ENCODE measurements at places on chromosomes 1 and 21.

- DNase-seq = no peak
Observed at GRCh38 chr1:229098361-229098760, 172.6 kb upstream of the RAB4A start.

DNA sequence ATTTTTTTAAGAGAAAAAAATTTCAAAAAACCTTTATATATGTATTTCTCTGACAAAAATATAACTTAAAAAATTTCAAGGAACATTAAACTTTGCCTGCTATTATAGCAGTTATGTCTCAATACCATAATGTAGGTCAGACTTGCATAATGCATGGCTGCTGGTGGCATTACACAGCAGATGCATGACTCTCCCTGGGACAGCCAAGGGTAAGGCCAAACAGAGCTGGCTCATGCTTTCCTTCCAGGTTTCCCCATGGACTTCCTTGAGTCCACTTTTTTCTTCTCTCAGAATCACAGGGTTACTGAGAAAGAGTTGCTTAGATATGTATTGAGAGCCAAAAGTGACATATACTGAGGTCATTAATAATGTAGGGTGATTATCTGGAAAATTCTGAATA, 43.7 kb downstream of the RHOU start:
- DNase-seq = no peak

GRCh38 chr1:165843304-165843703, 15.9 kb downstream of the UCK2 start:
- DNase-seq = no peak

DNA sequence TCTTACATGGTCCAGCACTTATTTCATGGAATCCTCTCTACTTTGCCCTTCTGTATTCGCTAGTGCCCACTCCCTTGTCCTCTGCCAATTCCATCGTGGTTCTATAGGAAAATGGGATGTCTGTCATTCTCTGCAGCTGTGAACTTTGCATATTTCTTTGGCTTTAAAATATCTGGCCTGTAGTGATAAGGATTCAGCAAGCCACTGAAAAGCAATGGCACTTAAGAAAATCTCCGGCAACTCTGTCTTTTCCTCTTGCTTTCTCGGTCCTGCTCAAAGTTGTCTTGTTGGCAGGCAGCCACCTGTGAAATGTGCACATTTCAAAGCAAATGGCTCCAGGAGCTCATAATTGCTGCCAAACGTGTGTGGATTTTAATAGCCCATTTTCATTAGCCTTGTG, 91.8 kb downstream of the CHD1L start:
- DNase-seq = no peak

DNA sequence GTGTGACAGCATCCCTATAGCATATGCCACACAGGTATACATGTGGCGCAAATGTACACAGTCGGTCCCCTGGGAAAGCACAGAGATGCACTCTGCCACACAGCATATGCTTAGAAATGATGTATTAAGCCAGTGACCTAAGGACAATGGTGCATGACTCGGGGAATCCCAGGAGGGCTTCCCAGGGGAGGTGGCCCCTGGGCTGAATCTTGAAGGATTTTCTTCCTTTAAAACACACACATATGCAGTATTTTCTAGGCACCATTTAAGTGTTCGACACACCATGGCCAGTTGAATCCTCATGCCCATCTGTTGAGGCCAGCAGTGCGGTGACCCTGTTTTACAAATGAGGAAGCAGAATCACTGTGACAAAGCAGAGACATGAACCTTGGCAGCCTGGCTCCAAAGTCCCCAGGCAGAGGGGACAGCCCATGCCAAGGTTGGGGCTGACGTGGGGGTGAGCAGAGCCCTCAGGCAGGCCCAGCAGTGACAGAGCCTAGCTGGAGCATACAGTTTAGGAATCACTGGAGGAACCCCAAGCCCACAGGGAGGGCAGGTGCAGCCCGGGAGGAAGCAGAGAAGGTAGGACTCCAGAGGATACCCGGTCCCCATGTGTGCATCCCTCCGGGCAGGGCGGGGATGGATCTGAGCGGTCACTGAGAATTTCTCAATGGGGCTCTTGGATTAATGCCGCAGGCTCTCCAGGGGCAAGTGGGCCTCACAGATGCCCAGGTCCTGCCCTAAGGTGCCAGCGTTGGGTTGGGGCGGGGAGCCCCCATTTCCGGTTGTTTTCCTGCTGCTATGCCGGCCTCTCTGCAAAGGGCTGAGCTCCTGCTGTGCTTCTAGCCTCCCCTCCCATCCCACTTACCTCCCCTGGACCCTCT, 28.4 kb downstream of the WNT3A start:
- no peak for DNase-seq

- no peak for DNase-seq
Observed at GRCh38 chr1:162022626-162023025, 1.0 kb downstream of the OLFML2B start.

- peak; percentile 58 for DNase-seq
Observed at GRCh38 chr1:20552728-20553445, 514 bp downstream of the FAM43B start.

GRCh38 chr1:175560192-175560591, 183.2 kb downstream of the TNR start:
- no peak for DNase-seq

DNA sequence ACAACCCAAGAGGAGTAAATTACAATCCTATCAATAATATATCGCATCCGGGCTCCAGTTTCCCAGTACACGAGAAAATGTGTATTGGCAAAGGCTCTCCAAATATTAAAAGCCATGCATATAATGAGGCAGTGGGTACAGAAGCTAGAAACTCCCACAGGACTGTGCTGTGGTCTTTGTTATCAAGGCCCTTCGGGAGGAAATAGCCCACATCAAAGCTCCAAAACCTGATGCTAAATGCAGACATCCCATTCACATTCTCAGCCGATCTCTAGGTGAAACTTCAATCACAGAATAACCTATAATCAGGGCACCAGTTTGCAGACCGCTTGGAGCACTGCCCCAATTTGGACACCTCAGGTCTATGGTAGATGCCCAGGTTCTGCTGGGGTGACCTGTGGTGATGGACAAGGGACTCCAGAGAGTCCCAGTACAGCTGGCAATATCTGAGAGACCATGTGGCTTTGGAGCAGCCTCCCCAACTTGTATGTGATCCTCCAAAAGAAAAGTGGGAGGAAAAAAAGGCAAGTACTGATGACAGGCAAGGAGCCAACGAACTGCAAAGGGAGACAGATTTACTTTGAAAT, 148.8 kb upstream of the CAMK1G start:
- no peak for DNase-seq

DNA sequence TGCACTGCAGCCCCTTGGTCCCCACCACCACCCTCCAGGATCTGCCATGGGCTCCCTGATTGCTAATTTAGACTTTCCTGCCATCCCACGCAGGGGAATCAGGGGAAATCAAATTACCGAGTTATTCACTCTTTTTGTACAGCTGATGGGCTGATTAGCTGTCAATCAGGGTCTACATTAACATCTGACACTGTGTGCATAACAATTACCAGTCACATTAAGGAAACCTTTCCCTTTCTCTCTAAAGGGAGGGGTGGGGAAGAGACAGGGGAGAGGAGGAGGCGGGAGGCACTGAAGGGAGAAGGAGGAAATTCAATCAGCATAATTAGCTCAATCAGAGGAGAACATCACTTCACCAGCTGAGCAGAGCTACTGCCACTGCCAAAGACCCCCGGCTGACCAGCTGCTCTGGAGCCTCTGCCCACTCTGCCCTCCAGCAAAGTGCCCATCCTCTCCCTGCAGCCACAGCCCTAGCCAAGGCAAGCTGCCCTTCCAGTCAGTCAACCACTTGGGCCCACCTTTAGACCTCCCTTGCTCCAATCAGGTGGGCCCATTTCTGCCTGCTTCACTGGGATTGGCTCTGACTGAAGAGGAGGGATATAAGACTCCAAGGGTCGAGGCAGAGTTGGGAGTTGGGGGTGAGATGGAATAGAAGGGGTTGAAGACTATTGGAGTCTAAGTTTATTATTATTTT, 199.3 kb upstream of the ZC3H12A start:
- DNase-seq = peak; percentile 74

DNA sequence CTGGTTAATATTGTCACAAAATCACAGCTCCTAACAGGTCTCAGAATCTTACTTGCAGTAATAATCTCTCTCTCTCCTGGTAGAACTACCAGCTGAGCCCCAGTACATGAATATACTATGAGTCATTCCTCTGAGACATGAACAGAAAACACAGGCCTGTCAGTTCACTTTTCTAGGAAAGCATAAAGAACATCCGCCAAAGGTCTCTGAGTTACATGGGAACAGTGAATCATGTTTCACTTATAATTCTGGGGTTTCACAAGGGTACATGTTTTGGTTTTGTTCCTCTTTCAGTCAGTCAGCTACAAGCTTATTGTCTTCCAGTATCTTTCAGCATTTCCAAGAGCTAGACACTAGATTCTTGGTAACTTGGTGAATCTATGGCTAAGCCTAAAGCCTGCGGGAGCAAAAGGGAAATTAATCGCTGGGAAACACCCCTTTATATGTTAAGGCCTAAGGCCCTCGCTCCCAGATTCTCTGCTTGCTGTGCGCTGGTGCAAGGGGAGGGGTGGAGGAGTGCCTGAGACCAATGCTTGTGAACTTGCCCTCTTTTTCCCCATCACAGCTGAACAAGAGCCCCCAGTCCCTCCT, 31.7 kb downstream of the IFNGR2 start:
- no peak for DNase-seq

GRCh38 chr21:46598581-46599572, 6.0 kb downstream of the S100B start:
- peak; percentile 41 for DNase-seq

GRCh38 chr1:111497592-111497991, 5.8 kb downstream of the ADORA3 start:
- no peak for DNase-seq

DNA sequence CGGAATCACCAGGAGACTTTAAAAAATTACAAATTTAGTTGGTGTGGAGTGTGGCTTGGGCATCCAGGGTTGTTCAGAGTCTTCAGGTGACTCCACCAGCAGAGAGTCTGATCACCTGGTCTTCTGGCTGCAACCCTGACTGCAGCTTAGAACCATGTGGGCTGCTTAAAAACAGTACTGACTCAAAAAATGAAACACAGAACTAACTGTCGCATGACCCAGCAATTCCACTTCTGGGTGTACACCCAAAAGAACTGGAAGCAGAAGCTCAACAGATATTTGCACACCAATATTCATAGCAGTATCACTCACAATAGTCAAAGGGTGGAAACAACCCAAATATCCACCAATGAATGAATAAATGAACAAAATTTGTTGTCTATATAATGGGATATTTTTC, 17.3 kb downstream of the TLR5 start:
- no peak for DNase-seq

- DNase-seq = no peak
Observed at GRCh38 chr1:153322568-153322967, 9.8 kb upstream of the PGLYRP3 start.

Measured in iPS-NIHi11 (cell line).